ENCODE measurements at places on chromosomes 5 and 9. TPM values are rescaled to one million over a fixed set of nuclear protein-coding genes. Genes with fewer than 3 reads are reported as not detected.

DNA sequence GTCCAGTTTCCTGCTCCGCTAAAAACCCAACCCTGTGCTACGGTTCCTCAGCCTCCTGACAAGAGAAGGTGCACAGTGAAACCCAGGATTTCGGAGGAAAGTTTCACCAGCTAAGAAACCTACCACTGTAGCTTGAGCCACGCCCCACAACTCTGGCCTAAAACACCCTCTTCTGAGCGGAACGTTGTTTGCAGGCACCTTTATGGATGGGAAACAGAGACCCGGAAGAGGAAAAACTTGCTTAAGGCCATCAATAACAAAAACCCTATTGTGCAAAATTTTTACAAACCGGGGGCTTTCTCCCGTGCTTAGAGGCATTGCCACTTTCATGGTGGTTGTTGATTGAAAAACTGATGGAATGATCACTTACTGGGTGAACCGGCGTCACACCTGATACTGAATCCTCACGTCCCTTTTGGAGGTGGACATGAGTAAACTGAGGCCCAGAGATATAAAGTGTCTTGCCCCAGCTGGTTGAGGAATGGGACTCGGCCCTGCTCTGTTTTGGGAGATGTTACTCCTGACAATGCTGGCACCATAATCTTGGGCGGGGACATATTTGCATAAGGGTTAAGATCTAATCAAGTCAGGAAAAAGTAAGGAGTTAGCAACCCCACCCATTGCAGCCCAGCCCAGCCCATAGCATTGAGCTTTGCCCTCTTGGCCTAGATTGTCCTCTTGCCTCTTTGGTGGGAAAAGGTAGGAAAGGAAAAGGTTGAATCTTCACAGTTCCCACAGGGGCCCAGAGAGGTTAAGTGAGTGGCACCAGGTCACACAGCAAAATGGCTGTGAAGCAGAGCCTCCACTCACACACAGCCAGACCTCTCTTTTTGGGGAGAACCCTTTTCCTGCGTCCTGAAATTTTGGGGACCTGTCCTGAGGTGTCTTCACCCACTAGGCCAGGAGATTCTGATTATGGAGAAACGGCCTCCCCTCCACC, 23.2 kb upstream of the PTGS1 start:
- peaks cover 17% of the 10 kb centered on the region for H3K4me1 ChIP-seq
- peak overlapping the region; percentile 56 for H3K27ac ChIP-seq
- H3K4me3 ChIP-seq: peak overlapping the region; percentile 80
- H3K27me3 ChIP-seq: peaks cover 43% of the 10 kb centered on the region
- DNase-seq: no peak

- no peak for DNase-seq
- no peak overlapping the region for H3K4me3 ChIP-seq
- no peaks in the 10 kb centered on the region for H3K36me3 ChIP-seq
- H3K4me1 ChIP-seq: peaks cover 9% of the 10 kb centered on the region
- no peak overlapping the region for H3K27ac ChIP-seq
- H3K27me3 ChIP-seq: peaks cover 28% of the 10 kb centered on the region
Measured at GRCh38 chr9:69678843-69679538, 6.8 kb upstream of the APBA1 start.

DNA sequence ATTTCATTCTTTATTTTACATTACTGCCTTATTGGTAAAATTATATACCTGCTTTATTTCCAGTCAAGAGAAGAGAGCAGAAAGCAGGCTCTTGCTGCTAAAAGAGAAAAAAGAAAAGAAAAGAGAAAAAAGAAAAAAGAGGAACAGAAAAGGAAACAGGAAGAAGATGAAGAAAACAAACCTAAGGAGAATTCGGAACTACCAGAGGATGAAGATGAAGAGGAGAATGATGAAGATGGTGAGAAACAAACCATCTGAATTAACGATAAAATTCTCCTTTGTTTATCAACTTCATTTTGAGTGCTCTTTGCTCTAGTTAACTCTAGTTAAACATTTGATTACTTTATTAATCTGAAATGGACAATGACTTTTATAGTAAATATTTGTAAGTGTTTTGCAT, 23.5 kb upstream of the EIF4EBP3 start:
- H3K36me3 ChIP-seq: peaks cover 55% of the 10 kb centered on the region
- no peak overlapping the region for H3K4me3 ChIP-seq
- peak overlapping the region; percentile 11 for H3K27ac ChIP-seq
- no peaks in the 10 kb centered on the region for H3K27me3 ChIP-seq
- no peak for DNase-seq

TNFSF15 gene
- 0.28 TPM for total RNA-seq

GRCh38 chr5:574906-575305, 37.2 kb upstream of the CEP72 start:
- H3K27me3 ChIP-seq: peaks cover 18% of the 10 kb centered on the region
- H3K27ac ChIP-seq: no peak overlapping the region
- no peak overlapping the region for H3K4me3 ChIP-seq
- H3K36me3 ChIP-seq: no peaks in the 10 kb centered on the region
- DNase-seq: no peak
- H3K4me1 ChIP-seq: no peaks in the 10 kb centered on the region

PCA3 gene
- total RNA-seq: not detected

DNA sequence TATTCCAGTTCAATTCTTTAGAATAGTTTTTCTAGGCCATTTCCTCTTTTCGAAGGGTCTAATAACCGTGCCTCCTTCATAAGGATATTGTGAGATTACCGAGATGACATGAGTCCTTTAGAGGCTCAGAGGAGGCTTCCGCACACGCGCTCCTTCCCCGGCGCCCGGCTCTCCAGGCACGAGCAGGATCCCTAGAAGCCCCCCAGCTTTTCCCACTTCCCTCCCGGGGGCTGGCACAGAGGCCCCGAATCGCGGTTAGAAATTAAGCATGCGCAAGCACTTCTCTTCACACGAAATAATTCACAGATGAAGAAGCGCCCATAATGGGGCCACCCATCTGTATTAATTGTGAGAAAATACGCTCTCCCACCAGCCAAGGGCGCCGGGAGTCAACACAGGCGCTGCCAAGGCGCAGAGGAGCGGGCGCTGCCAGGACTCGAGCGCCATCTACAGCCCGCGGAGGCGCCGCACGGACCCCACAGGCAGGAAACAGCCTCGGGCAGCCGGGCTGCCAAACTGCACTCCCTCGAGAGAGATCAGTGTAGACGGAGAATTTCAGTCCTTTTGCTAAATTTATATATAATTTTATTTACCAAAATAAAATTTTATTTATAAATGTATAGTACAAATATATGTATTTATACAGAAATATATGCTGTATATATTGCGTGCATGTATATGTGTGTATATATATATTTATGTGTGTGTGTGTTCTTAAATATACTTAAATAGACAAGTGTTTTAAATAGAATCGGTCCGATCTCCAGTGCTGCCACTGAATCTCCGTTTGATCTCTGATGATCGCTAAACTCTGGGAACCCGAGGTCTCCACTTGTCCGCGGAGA, 258.1 kb upstream of the NFIL3 start:
- DNase-seq: peak; percentile 64
- peaks cover 28% of the 10 kb centered on the region for H3K27me3 ChIP-seq
- no peaks in the 10 kb centered on the region for H3K36me3 ChIP-seq
- H3K4me1 ChIP-seq: peaks cover 6% of the 10 kb centered on the region
- H3K4me3 ChIP-seq: peak overlapping the region; percentile 55

GRCh38 chr5:104845541-104845940, 1283.0 kb upstream of the NUDT12 start:
- H3K4me3 ChIP-seq: no peak overlapping the region
- no peak overlapping the region for H3K27ac ChIP-seq
- H3K36me3 ChIP-seq: no peaks in the 10 kb centered on the region

- peaks cover 73% of the 10 kb centered on the region for H3K36me3 ChIP-seq
- no peak overlapping the region for H3K4me3 ChIP-seq
- peaks cover 15% of the 10 kb centered on the region for H3K4me1 ChIP-seq
- H3K27me3 ChIP-seq: no peaks in the 10 kb centered on the region
- peak overlapping the region; percentile 35 for H3K27ac ChIP-seq
Measured at GRCh38 chr5:41796061-41796460, 74.2 kb downstream of the OXCT1 start.

RAPGEF6 gene
- 31.0 TPM for total RNA-seq

All from activated T-helper 2 cell treated with anti-CD3 and anti-CD28 coated beads, Interferon-gamma antibody, Interleukin-2, Interleukin-4, amounts not matched to agents 10 μg/mL and 5 μg/mL and 100 μg/mL, durations not matched to agents 14 hours and 24 hours and 36 hours (primary cell).